Activated CD4-positive, alpha-beta T cell treated with anti-CD3 and anti-CD28 coated beads, Interleukin-2, Interleukin-4, amounts not matched to agents 100 ng/mL and 50 ng/mL, durations not matched to agents 16 hours and 8 hours (primary cell): ENCODE measurements at places on chromosomes 4 and X.

DNA sequence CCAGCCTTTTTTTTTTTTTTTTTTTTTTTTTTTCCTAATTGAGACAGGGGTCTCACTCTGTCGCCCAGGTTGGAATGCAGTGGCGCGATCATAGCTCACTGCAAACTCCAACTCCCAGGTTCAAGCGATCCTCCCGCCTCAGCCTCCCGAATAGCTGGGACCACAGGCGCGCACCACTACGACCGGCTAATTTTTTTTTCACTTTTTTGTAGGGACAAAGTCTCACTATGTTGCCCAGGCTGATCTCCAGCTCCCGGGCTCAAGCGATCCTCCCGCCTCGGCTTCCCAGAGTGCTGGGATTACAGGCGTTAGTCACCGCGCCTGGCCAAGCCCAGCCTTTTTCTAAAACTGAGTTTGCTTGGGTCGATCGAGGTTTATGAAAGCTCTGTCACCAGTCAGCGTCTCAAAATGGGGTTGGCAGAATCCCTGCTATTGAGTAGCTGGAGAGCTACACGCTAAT is 1.3 kb upstream of the OTUD5 start:
- no peak for DNase-seq

GRCh38 chrX:23953908-23954269 is 46.1 kb downstream of the CXorf58 start:
- no peak for DNase-seq

- no peak for DNase-seq
These were observed 172.9 kb downstream of the SOWAHB start for GRCh38 chr4:76725039-76725438.

GRCh38 chrX:821327-822107 is 190.9 kb downstream of the SHOX start:
- DNase-seq, result no peak

GRCh38 chr4:173337463-173337862 is 3.3 kb upstream of the HMGB2 start:
- no peak for DNase-seq

DNA sequence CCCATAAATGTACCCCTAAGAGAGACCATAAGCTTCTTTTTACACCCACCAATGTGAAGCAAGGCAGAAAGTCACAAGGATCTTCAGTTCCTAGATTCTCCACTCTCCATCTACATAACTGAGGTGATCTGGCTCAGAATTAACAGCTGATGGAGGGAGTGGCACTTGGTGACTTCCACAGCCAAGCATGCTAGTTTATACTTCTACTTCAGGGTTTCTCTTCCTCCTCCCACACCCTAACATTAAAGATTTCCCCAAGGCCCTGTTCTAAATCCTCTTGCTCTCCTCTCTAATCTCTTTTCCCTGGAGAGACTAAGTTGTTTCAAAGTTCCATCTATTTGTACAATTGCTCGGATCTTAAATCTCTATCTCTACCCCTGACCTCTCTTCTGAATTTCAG is 81.1 kb downstream of the MBNL3 start:
- no peak for DNase-seq

DNA sequence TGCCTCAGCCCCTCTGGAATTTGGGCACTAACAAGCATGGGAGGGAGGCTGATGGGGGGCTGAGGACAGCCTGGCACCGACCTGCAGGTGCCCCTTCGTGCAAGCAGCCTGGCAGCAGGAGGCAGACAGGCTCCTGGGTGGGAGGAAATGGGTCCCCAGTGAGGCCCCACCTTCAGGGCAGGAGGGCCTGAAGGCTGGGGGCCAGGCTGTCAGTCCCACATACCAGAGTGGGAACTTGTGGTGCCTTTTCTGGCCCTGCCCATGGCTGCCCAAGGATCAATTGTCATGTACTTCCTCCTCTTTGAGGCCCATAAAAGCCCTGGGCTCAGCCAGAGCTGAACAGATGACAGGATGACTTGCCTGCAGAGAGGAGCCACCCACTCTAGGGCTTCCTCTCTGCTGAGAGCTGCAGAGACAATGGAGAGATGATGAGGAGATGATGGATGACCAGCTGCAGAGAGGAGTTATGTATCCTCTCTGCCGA is 141.0 kb downstream of the PDHA2 start:
- no peak for DNase-seq

DNA sequence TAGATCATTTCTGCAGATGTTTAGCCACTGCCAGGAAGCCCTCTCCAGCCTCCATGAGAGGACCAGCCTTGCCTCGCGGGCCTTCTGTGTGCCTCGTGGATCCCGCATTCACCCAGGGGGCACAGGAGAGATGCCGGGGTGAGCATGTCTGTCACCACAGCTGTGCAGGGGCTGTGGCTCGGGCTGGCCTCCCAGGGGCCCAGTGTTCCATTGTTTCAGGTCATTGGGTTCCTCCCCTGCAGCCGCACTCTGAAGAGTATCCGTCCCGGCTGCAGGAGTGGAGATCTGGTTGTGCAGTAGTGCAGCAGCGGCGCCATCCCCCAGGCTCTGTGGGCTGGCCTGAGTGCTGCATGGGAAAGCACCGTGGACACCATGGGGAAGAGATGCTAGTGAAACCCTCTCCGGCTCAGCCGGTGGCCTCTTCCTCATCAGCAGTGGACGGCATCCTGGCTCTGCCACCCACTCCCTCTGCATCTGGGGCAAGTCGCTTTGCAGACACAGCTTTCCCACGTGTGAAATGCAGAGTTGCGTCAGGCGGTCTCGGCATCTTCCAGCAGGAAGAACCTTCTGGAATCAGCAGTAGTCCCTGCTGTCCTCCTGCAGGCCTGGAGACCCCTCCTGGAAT is 29.1 kb downstream of the TBC1D14 start:
- no peak for DNase-seq

- DNase-seq, result no peak
These were observed 20.1 kb downstream of the BCORL1 start for GRCh38 chrX:130002541-130002940.

GRCh38 chrX:46770817-46771163 is 11.9 kb upstream of the SLC9A7 start:
- DNase-seq, result no peak

- peak; percentile 1 for DNase-seq
These were observed 416.6 kb upstream of the MAGEB18 start for GRCh38 chrX:25721564-25721963.

- DNase-seq, result no peak
These were observed 83.5 kb downstream of the CDS1 start for GRCh38 chr4:84666439-84666838.

GRCh38 chrX:80266979-80267378 is 153.3 kb upstream of the TENT5D start:
- DNase-seq, result no peak

- DNase-seq, result no peak
These were observed at the start of gene CLDN34 for GRCh38 chrX:9966775-9967408. Gene CLDN34, plus strand, starts transcription at chrX:9967358. Its CDS starts 0 bp downstream, at chrX:9967358.

- DNase-seq, result no peak
These were observed 78.4 kb downstream of the HPRT1 start for GRCh38 chrX:134538316-134538715.

GRCh38 chrX:49291615-49292337 is 11.7 kb upstream of the GAGE10 start:
- DNase-seq, result peak; percentile 70

DNA sequence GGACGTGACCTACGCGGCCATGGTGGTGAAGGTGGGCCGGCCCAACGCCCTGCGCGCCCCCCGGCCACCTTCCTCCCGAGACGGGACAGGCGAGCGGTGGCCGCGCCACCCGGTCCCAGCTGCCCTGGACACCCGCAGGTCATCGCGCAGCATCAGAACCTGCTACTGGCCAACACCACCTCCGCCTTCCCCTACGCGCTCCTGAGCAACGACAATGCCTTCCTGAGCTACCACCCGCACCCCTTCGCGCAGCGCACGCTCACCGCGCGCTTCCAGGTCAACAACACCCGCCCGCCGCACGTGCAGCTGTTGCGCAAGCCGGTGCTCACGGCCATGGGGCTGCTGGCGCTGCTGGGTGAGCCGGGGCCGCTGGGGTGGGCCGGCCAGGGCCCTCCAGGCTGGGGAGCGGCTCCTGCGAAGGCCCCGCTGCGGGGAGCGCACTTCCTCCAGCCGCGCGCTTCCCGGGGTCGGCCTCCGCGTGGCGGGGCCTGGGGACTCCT is 9.0 kb upstream of the SLC26A1 start:
- no peak for DNase-seq

GRCh38 chr4:89757154-89757719 is 79.7 kb downstream of the SNCA start:
- DNase-seq, result no peak

GRCh38 chr4:61553557-61554125 is 353.5 kb downstream of the ADGRL3 start:
- no peak for DNase-seq

GRCh38 chr4:163768014-163768413 is 273.5 kb downstream of the TMA16 start:
- DNase-seq, result no peak

DNA sequence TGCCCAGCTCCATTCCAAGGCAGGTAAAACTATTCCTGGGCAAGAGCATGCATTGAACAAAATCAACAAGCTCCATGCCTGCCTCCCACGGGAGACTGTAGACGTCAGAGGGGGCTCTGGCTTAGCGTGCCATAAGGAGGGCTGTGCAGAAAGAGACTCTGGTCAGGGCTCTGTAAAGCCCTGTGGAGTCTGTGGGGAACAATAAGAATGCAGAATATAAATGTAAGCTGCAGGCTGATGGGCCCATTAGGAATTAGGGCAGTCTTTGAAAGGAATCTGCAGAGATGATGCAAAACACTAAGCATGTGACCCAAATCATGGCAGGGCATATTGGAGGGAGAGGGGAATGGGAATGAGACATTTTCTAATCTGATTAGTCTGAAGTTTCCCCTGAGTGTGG is 170.3 kb downstream of the EFHC2 start:
- no peak for DNase-seq

DNA sequence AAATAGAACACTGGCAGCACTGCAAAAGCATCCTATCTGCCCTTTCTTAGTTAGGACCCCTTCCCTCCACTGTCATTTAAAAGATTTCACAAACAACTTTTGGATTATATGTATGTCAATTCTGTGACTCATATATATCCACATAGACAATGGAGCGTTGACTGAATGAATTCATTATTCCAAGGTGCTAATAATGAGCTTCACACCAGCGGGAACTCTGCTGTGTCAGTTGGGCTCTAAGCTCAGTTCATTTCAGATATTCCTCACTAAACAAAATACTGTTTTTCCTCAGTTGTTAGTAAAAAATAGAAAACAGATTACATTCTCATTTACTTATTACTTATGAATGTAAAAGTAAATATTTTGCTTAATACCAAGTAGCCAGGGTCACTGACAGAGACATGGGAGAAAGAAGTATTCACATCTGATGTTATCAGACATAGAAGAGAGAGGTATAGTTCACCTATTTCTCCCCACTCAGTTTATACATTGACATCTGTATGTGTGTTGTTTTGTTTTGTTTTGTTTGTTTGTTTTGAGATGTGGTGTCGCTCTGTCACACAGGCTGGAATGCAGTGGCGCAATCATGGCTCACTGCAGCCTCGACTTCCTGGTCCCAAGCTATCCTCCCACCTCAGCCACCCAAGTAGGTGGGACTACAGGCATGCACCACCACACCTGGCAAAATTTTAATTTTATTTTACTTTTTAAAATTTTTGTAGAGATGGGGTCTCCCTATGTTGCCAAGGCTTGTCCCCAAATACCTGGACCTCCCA is 10.9 kb downstream of the NFKB1 start:
- DNase-seq, result no peak

DNA sequence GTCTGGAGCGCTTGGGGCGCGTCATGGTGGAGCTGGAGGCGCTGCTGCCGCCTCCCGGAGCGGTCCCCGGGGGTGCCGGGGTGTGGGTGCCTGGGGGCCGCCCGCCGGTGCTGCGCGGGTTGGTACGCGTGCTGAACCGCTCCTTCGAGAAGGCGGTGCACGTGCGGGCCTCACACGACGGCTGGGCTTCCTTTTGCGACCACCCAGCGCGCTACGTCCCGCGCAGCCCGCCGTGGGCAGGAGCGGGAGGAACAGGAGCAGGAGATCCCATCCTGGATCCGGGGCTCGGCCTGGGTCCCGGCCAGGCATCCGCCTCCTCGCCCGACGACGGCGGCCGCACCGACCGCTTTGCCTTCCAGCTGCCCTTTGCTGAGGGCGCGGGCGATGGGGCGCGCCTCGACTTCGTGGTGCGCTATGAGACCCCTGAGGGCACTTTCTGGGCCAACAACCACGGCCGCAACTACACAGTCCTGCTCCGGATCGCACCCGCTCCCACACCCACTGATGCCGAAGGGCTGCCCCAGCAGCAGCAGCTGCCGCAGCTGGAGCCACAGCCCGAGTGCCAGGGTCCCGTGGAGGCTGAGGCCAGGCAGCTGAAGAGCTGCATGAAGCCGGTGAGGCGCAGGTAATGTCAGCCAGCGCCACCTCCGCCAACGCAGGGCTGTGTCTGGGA is 792 bp downstream of the PPP1R3F start:
- no peak for DNase-seq
